Stimulated activated CD4-positive, alpha-beta T cell treated with anti-CD3 and anti-CD28 coated beads, Interleukin-12 subunit alpha, Interleukin-12 subunit beta, amount 100 ng/mL, for 48 hours (primary cell): ENCODE measurements at places on chromosomes 5 and 9.

GRCh38 chr5:168377525-168377924 is 86.1 kb downstream of the WWC1 start:
- DNase-seq = no peak

GRCh38 chr5:142737179-142737578 is 33.0 kb upstream of the ARHGAP26 start:
- DNase-seq = no peak

GRCh38 chr9:117084221-117084620 is 330.6 kb downstream of the ASTN2 start:
- no peak for DNase-seq

- no peak for DNase-seq
Measured at GRCh38 chr9:120259100-120259499, 320.9 kb downstream of the CDK5RAP2 start.

- DNase-seq = no peak
Measured at GRCh38 chr5:76710991-76711390, 4.9 kb upstream of the F2R start.

DNA sequence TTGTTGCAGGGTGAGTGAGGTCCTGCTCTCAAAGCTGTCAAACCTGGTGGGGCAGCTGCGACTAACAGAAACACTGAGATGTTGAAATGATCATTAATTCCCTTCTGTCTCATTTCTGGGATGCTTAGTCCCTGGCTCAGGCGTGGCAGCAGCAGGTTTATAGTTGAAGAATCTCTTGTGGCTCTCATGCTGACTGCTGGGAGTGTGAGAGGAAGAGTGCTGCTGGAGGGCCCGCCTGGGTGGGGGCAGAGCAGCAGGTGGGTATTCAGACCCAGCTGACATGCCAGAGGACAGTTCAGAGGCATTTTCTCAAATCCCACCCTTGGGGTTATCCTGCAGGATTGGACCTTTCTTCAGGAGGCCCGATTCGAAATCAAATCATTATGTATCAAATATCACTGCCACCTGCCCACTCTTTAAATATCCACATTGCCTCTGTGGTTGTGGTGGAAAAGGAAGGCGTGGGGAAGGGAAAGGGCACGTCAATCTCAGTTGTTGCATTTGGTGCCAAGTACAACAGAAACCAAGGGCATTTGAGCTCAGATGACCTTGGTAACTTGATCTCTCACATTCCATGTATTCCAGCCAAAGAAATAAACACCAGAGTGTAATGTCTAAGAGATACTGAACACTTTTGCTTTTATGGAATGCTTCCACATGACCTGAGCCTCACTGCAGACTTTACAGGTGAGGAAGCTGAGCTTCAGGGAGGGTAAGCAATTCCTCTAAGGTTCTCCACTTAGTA is 224.3 kb downstream of the AOPEP start:
- DNase-seq = no peak

DNA sequence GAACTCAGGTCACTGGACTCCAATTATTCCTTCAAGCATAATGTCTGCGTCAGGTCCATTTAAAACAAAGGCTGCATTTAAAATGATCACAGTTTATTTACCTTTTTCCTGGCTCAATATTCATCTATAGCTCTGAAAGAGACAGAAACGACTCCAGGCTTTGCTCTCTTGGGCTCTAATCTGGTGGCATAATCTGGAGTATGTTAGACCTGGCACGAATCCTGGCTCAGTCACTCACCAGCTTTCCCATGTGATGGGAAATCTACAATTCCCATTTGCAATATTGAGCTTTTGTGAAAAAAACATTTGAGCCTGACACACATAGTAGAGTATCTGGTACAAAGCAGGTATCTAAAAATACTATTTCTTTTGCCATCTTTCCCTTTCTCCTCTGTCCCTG is 155.8 kb downstream of the SEMA6A start:
- DNase-seq = no peak
